Right renal cortex interstitium (tissue), 3 donors: ENCODE measurements at places on chromosomes 1 and 21.

GRCh38 chr1:21338573-21339355 lies 48.5 kb upstream of the ECE1 start:
- DNase-seq, result peak; percentile 77

GRCh38 chr1:55384637-55385036 lies 169.5 kb upstream of the USP24 start:
- no peak for DNase-seq

- DNase-seq, result no peak
Measured at GRCh38 chr1:212013672-212014071, 21.7 kb downstream of the INTS7 start.

- DNase-seq, result no peak
Measured at GRCh38 chr1:154371436-154371835, 33.7 kb upstream of the IL6R start.

DNA sequence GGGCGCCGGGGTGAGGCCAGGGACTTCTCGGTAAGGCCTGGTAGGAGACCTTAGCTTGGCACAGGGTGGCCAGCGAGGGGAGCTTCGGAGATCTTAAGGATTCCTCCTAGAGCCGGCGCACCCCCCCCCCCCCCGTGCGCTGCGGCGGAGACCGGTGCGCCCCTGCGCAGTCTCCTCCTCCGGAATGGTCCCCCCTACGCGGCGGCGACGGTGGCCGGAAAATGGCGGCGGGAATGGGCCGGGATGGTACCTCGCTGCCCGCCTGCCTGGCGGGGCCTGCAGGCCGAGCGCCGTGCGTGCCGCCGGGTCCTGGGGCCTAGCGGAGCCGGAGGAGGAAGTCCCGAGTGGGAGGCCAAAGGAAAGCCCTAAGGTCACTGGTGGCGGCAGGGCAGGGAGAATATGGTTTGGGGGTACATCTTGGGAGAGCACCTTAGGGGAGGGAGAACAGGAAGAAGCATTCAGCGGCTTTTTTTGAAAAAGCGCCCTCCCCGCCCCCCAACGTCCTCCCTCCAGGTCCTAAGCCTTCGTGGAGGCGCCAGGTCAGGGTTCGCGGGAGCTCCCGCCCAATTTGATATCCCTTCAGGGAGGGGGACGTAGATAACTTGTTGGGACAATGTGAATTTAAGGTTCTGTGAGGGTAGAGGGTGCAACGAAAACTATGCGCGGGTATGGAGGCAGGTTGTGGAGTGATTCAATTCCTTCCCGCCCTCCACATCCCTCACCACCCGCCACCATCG lies 429 bp downstream of the SRRM1 start:
- peak; percentile 10 for DNase-seq

DNA sequence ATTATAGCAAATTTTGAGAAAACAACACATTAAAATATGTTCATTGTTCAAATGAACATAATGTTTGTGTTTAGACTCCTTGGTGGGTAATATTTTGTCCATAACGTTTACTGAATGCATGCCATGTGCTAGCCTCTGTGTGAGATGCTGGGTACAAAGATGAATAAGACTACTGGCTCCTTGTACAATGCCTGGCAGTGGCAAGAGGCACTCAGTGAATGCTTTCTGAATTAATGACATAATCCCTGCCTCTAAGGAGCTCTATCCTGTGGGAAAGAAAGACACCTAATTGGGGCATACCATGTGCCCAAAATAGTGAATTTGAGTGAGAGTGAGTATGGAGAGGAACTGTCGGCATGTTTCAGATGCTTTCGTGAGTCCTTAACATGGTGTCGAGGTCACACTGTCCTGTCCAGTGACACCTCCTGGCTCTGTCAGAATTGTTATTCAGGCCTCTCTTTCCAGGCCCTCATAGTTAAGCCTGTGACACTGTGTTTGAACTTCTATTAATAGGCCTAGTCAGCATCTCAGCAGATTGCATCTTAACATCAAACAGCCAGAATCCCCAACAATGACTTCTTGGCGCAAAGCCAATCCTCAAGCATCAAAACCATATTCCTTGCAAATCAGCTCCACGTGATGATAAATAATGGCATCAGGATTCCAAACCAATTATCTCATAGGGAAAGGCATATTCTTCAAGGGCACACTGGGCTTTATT lies 32.8 kb upstream of the S1PR1 start:
- DNase-seq, result no peak

DNA sequence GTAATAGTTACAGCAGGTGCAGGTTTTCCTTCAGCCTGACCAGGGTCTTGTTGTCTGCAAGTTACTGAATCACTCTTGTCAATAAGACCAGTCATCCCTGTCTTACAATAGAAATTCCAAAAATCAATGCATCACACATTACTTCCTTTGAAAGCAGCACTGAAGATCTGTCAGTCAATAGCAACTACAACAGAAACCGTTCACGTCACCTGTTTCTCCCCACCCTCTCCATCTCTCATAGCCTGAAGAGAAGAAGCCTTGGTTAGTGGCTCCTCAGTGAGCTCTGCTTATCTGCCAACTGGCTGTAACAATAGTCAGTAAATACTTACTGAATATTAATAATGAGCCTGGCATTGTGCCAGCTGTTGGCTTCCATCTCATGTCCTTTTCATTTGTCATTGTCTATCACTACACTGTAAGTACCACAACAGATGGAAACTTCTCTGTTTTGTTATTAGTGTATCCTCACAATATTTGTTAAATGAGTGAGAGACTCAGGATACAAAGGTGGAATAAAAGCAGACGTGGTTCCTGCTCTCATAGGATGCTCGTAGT lies 195.2 kb downstream of the S1PR1 start:
- DNase-seq, result no peak

- DNase-seq, result no peak
Measured at GRCh38 chr1:179353546-179353945, 12.2 kb upstream of the AXDND1 start.

DNA sequence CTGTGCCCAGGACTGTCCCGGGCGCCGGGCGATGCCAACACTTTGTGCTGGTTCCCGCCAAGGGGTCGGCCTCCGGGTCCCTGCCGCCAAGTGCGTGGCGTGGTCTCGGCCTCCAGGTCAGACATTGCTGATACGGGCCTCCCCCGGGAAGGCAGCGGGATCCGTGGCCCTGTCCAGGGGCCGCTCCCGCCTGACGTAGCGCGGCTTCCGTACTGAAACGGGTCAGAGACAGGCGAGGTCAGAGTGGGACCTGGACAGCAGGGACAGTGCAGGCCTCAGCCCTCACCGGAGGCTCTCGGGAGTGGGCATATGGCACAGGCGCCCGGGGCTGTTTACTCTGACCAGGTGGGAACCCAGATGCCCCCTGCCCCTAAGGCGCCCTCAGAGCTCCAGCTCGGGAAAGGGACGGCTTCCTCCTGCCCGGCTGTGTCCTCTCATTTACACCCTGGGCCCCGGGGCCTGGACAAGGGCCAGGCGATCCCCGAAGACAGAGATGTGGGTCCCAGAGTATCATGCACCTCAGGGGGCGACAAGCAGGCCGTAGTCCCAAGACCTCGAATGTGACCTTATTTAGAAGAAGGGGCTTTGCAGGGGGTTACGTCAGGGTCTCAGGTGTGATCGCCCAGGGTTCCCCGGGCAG lies 8.8 kb upstream of the RNF223 start:
- DNase-seq, result no peak

DNA sequence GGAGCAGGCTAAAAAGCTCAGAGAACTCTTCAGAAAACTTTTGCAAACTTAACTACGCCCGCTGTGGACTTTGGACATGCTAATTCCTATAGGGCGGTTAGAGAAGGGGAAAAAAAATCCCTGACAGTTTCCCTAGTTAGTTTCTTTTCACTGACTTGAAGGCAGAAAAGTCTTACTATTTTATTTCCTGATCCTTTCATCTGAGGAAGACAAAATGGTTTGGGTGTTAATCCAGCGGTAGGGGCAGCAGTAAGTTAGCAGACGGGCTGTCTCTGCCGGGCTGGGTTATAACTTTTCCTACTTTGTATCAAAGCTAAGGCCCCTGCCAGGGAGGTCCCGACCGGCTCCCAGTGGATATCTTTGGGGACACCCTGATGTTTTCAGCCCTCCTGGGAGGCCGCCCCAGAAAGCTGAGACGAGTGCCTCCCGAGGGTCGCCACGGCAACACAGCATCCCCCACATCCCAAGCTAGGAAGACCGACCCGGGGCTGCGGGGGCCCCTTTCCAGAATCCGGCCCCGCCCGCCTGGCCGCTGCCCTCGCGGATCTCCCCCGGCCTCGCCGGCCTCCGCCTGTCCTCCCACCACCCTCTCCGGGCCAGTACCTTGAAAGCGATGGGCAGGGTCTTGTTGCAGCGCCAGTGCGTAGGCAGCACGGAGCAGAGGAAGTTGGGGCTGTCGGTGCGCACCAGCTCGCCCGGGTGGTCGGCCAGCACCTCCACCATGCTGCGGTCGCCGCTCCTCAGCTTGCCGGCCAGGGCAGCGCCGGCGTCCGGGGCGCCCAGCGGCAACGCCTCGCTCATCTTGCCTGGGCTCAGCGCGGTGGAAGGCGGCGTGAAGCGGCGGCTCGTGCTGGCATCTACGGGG lies 162.6 kb downstream of the RUNX1 start:
- DNase-seq, result no peak

DNA sequence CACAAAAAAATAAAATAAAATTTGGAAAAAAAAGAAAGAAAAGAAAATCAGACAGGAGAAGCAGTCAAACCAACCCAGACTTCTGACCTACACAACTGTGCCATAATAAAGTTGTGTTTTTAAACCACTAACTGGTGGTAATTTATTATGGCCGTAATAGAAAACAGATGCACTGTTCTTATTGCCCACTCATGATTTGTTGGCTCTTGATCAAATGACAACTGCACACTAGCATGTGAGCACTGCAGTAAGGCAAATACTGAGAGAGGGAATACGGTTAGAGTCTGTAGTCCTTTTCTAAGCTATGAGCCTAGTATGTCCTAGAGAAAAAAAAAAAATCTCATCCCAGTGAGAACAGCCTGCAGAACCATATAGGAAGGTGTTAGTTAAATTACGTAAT lies 61.2 kb upstream of the TNR start:
- no peak for DNase-seq

- DNase-seq, result no peak
Measured at GRCh38 chr1:5995871-5996630, 3.8 kb upstream of the NPHP4 start.

GRCh38 chr1:69929308-69930057 lies 275.9 kb downstream of the LRRC40 start:
- DNase-seq, result no peak

GRCh38 chr1:43061757-43062156 lies 103.1 kb upstream of the SLC2A1 start:
- no peak for DNase-seq

GRCh38 chr1:25566176-25566729 lies 22.8 kb downstream of the LDLRAP1 start:
- DNase-seq, result no peak

DNA sequence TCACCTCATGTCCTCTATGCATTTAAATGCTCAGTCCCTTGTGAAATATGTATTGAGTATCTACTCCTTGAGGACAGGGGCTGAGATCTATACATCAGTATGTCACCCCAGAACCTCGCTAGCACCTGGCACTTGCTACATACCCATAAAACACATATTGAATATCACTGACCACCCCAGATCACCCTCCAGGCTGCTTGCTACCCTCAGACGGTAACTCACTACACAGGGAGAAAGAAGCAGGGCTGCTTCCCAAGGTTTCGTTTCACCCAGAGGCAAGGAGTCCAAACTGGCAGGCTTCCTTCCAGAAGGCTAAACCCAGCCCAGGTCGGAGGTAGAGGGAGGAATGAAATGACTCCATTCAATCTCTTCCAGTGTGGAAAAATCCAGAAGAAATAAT lies 8.5 kb downstream of the INKA2 start:
- DNase-seq, result no peak
